Activated naive CD8-positive, alpha-beta T cell treated with anti-CD3 and anti-CD28 coated beads for 36 hours (primary cell): ENCODE measurements at places on chromosomes 3 and 15.

GRCh38 chr15:80152180-80152895, 461 bp upstream of the FAH start:
- DNase-seq = peak; percentile 83

DNA sequence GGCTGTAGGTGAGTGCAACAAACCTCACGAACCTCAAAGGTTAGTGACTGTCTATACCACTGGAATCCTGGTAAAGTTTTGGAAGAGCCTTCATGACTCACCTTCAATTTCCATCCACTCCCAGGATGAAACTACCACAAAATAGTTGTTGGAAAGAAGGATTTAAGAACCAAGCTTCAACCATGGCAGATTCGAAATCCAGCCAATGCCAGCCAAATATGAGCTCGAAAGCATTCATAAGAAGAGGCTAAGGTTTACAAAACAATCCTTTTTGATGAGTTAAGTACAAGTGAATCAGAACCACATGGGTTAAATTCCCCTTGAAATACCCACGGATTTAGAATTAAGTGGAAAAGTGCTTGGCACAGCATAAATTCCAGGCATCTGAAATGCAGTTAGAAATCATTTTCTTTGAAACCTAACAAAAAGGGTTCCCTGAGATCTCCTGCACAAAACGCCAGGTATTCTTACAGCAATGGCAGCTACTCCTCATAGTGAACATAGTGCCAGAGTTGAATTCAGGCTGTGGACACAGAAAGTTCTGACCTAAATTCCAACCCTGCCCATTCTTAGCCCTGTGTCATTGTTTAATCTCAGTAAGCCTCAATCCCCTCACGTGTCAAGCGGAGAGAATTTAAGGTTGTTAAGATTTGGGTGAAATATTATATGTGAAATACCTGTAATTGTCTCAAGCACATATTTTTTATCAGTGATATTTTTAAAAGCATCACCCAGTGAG, 89.2 kb downstream of the FBN1 start:
- DNase-seq = no peak

GRCh38 chr3:57484563-57484962, 59.6 kb downstream of the DNAH12 start:
- no peak for DNase-seq

DNA sequence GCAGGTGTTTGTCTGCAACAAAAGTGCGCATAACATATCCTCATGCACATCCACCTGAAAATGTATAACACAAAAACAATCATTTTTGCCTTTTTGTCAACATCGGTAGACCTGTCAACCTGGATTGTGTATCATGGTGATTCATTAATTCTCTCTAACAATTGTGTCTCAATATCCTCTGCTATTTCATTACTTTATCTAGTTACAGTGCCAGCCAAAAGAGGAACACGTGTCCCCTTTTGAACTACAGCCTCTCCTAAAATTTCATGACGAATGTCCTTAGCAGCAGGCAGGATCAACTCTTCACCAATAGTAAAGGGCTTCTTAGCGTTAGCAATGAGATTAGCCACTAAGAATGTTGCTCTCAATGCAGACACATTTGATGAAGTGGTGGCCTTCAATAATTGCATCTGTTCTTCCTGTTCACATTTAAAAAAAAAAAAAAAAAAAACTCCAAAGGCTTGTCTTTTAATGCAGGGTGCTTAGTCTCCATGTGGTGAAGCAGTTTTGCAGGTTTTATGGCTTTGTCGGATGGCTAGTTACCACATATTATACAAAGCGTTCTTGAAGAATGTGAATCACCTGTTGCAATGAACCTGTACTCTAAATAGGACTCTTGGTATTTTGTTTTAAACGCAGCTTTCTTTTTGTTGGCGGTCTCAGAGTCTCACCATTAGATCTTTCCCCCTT, 45.7 kb upstream of the MCTP2 start:
- no peak for DNase-seq

DNA sequence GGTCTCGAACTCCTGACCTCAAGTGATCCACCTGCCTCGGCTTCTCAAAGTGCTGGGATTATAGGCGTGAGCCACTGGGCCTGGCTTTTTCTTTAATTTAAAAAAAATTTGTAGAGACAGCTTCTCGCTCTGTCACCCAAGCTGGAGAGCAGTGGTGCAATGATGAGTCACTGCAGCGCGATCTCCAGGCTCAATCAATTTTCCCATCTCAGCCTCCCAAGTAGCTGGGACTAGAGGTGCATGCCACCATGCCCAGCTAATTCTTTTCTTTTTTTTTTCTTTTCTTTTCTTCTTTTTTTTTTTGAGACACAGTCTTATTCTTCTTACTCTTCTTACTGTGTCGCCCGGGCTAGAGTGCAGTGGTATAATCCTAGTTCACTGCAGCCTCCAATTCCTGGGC, 19.8 kb downstream of the TUBGCP4 start:
- no peak for DNase-seq

- no peak for DNase-seq
Measured at GRCh38 chr3:50583897-50584296, 14.6 kb downstream of the HEMK1 start.

- no peak for DNase-seq
Measured at GRCh38 chr3:140610544-140610943, 67.3 kb upstream of the TRIM42 start.

DNA sequence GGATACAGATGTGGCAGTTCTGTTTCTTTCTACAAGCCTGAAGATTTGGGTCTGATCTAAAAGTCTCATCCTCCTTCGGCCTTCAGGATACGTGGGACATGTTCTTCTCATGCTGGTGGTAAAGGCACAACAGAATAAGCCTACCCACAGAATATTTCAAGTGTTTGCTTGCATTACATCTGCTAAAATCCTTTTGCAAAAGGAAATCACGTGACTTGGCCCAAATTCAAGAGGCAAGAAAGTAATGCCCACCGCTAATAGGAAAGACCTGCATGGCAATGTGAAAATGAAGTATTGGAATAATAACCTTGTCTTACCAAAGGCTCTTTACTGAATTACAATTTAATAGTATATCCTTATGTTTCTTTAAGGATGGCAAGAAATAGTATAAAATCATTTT, 439.9 kb upstream of the TGFBR2 start:
- no peak for DNase-seq

DNA sequence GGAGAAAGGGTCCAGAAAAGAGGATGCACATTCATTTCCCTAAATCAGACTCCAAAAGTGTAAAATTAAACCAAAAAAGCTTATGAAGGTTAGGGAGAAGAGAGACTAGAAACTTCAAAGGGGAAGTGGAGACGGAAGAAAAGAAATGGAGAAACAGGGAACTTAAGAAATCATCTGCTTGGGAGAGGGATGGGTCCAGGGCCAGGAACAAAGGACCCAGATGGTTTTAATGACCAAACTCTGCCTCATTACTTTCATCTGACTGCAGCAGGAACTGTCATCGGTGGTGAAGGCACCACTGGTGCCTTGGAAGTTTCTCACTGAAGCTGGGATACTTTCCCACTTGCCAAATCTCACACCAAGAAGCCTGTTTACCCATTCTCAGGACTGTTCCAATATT, 70.5 kb upstream of the SLC4A7 start:
- no peak for DNase-seq

- no peak for DNase-seq
Measured at GRCh38 chr3:136612512-136612911, 139.7 kb downstream of the STAG1 start.

DNA sequence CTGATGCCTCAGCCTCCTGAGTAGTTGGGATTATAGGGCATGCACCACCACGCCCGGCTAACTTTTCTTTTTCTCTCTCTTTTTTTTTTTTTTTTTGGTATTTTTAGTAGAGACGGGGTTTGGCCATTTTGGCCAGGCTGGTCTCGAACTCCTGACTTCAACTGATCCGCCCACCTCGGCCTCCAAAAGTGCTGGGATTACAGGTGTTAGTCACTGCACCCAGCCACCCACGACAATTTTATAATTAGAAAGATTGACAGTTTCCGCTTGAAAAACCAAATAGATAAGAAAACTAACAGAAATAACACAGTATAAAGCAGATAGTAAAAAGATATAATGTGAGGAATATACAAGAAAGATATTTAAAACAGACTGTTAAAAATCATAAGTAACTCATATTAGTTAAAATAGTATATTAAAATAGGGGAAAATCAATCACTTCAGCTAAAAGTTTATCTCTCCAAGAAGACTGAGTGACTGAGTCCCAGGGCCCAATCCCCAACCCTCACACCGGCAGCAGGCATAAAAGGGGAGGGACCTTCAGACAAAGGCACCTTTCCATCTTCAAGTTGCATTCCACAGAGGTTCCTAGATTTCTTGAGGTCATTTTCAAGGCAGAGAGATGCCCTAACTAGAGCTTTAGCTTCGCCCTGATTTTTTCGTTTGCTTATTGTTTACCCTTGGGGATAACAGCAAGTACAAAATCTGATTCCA, 1.4 kb upstream of the WHAMM start:
- no peak for DNase-seq

DNA sequence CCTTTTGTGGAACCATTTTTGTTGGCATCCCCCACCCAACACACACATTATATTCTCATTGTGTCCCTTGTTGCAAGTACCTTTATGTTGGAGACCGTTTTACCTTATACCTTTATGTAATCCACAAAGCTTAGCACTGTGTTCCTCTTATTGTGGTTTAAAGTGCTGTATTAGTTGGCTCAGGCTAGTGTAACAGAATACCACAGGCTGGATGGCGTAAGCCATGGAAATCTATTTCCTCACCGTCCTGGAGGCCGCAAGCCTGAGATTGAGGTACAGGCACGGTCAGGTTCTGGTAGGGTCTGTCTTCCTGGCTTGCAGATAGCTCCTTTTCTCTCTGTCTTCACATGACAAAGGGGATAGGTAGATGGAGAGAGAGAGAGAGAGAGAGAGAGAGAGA, 302.8 kb downstream of the ROBO2 start:
- DNase-seq = no peak

- no peak for DNase-seq
Measured at GRCh38 chr15:65942436-65942835, 73.1 kb downstream of the RAB11A start.

DNA sequence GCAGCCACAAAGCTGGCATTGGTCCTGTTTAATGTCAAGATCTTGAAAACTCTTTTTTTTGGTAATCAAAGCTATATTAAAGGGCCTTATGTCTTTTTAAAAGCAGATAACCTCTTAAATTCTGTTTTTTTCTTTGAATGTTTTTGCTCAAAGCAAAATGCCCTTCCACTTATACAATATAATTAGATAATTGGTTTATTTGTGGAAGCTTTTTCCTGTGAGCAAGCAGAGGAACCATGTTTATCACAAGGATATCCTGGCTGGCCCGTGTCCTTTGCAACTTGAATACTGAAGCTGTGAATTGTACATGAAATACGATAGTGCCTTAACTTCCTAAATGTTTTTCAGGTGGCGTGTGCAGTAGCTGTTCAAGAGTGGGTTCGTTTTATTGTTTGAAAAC, 2.6 kb downstream of the ST3GAL6 start:
- DNase-seq = no peak

- DNase-seq = no peak
Measured at GRCh38 chr3:45894015-45894414, 7.7 kb downstream of the CCR9 start.

DNA sequence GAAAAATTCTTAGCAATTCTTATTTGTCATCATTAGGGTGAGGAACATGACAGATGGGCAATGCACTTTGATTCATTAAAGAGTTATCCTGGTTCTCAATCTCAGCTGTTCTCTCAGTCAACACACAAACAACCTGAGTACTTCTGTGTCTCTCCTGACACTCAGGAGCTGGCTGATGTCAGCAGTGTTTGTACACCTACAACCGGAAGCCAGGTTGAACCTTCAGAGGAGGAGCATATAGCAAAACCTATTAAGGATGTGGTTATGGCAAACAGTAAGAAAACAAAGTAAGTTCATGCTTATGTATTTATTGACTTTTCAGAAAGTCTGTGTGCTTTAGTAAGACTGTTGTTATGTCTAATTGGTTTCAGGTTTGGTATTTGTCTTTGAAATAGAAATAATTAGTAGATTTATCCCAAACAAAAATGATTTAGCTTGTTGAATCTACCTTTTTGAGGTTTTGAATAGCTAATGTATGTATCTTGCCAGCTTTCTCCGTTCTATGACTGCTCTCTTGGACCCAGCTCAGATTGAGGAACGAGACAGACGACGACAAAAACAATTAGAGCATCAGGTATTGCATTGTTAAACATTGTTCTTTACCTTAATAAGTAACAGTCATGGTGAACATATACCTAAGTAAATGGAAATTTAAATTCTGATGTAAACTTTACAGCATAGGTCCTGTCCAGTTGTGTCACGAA, 36.6 kb downstream of the CCDC66 start:
- peak; percentile 8 for DNase-seq

- no peak for DNase-seq
Measured at GRCh38 chr3:46913644-46914043, 36.1 kb downstream of the PTH1R start.

DNA sequence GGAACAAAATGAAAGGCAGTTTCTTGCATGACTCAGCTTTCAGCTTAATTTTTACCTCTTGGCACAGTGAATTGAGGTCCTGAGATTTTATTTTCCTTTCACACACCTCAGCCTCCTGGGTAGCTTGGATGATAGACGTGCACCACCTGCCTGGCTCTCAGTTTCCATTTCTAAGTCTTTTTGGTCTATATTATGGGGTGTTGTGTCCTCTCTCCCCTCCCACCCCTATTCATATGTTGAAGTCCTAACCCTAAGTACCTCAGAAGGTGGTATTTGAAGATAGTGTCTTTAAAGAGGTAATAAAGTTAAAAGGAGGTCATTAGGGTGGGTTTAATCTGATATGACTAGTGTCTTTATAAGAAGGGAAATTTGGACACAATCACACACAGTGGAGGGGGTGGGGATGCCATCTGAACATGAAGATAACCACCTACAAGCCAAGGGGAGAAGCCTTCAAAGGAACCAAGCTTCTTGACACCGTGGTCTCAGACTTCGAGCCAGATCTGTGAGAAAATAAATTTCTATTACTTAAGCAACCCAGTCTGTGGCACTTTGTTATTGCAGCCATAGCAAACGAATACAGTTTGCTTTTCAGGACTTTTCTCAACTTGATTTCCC, 85.2 kb downstream of the STRIT1 start:
- DNase-seq = no peak

DNA sequence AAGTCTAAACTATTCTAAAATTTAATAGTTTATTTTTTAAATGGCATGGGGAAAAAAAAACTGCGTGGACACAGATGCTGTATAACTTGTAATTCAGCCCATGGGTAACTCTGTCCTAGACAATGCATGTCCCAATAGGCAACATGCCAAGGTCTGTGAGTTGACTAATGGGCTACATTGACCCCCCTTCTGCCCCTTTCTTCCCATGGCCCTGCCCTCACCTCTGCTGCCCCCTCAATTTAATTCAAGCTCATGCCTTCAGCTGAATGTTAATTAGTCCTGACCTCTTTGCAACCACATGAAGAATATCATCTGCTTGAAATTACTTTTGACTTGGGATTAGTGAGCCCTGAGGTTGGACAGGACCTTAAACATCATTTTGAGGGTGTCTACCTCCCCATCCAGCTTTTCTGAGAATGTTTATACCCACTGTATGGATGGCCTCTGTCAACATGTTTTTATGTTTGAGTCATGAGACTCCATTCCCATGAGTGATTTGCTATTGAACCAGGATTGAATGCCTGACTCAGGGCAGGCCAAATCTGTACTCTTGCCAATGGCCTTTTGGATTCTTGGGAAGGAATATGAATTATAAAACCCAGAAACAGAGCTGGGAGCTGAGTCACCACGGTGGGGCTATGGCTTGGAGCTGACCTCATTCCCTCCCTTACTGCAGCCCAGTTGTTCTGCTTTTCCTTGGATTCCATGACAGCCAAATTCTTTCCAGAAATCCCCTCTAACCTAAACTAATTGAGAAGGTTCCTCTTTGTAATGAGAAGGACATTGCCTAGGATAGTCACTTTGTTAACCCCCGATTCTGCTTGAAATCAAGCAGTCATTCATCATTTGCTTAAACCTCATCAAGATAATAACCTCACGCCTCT, 33.5 kb upstream of the PDE8A start:
- DNase-seq = no peak
